ENCODE measurements at places on chromosomes 5 and 9.

DNA sequence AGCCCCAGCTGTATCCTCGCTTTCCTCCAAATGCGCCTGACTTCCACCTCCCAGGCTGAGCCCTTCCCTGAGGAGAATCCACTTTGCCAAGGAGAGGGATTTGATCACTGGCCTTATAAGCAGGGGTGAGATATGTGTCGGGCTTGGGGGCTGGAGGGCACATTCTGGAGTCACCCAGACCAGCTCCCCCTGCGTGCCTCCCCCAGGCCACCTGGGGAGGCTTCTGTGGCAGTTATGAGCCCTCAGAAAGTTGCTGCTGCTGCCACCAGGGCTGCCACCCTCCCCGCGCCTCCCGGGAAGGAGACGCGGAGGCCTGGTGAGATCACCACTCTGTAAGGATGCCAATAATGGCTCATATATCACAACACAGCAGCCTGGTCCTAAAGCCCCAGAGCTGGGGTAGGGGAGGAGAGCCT lies 211.5 kb downstream of the PAPPA start:
- DNase-seq: peak; percentile 87

DNA sequence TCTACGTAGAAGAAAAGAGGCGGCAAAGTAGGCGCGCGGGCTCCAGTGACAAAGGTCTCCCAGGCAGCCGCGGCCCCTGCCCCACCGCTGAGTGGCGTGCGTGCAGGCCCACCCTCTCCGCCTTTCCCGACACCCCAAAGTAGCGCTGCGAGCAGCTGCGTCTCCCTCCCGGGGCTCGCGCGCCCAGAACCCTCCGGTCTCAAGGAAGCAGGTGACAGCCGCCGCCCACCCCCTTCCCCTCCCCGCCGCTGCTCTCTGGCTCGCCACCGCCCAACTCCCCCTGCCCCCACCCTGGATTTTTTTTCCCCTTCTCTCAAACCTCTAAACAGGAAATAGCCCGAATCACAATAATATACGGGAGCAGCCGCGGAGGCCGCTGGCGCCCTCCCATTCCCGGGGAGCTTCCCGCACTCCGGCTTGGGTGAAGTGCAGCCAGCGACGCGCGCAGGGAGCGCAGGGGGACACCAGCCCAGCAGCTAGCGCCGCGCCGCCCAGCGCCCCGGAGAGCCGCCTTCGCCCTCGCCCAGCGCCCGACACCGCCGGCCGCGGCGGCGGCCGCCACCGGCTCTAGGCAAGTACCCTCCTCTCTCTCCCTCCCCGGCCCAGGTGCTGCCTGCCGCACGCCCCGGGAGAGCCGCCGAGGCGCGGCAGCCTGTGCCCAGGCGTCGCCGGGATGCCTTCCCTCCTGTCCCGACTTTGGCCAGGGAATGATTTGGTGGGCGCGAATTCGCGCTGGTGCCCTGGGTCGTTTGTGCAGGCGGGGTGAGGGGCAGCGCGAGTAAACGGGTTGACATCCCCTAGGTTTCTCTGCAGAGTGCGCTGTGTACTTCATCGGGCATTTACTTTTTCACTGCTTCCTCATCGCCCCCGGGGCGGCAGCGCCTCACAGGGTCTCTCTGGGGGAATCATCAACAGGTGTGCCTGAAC lies 52.7 kb upstream of the TJP2 start:
- DNase-seq: peak; percentile 60

GRCh38 chr5:100598446-100598845 lies 63.3 kb downstream of the FAM174A start:
- no peak for DNase-seq

- DNase-seq: no peak
Measured at GRCh38 chr9:107945493-107945892, 455.9 kb upstream of the KLF4 start.

DNA sequence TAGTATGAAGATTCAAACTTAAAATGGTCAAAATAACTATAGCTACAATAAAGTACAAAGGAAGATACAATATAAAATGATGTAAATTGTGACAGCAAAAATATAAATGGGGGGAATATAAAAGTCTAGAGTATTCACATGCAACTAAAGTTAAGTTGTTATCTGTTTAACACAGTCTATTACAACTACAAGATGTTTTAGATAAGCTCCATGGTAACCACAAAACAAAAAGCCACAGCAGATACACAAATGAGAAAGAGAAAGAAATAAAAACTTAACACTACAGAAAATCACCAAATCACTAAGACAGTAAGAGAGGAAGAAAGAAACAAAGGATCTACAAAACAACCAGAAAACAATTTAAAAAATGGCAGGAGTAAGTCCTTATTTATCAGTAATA lies 17.0 kb upstream of the SH3TC2 start:
- DNase-seq: no peak

GRCh38 chr9:128249908-128250838 lies 25.6 kb downstream of the GOLGA2 start:
- peak; percentile 67 for DNase-seq

DNA sequence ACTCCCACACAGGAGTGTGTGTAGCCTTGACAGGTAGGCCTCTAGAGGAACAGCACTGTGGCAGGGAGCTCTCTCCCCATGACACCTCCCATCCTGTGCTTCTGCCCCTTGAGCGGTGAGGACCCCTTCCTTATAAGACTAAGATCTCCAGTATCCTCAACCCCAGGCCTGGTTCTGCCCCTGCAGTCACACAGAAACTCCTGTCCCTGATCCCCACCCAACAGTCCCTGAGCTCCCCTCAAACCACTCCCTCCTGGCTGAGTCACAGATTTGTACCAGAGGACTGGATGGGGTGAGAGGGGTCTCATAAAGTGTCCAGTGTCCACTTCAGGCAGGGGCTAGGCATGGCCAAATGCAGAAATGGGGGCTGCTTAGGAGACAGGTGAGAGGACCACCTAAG lies 47.8 kb upstream of the CDKN2AIPNL start:
- DNase-seq: no peak

All from GM03348 (cell line).